Activated CD4-positive, alpha-beta T cell treated with anti-CD3 and anti-CD28 coated beads, Interleukin-2, amount 10 ng/mL, durations not matched to agents 24 days and 14 days (primary cell): ENCODE measurements at places on chromosomes 1 and 21.

DNA sequence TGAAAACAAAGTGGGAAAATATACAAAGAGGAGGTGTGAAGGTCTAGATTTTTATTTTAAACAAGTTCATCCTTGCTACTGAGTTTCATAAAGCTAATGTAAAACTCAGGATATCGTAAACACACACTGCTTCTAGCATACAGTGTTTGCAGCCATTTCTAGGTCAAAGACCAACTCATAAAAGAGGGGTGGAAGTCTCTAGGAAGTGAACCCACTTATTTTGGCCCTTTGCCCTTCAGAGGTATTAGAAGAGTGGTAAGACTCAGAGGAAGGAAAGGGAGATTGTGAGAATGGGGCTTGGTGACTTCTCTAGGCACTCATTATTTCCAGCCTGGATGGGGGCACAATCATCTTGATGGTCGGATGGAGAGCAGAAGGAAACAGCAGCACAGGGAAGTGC is 91.2 kb downstream of the TNFSF18 start:
- no peak for DNase-seq

- DNase-seq, result peak; percentile 80
Measured at GRCh38 chr21:25708467-25709065, 26.1 kb downstream of the ATP5PF start.

GRCh38 chr1:112296908-112297307 is 99.1 kb upstream of the CTTNBP2NL start:
- no peak for DNase-seq

GRCh38 chr1:35708441-35708921 is 10.2 kb downstream of the C1orf216 start:
- no peak for DNase-seq

DNA sequence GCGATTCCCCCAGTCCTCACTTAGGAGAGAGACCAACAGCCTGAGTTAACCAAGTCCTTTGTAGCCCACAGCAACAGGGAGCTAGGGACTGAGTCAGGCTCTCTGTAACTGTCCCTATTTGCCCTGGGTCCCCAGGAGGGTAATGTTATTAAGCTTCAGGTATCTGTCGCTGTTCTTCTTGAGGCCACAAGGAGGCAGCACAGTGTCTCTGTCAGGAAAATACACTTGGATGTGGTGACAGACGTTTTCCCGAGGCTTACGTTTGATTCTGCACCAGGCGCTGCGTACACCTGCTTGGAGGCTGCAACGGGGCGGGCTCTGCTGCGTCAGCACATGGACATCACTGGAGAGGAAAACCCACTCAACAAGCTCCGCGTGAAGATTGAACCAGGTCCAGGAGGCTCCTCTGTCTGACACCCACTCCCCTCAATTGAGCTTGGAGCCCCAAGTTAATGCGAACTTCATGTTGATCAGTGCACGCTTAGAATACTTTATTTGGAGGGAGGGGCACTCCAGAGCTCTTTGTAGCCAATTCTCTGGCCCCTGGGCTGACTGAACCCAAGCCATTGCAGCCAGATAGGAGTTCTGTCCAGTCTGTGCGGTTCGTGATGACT is 10.7 kb upstream of the ELF3 start:
- DNase-seq, result peak; percentile 70

- DNase-seq, result no peak
Measured at GRCh38 chr1:106755682-106756406, 300.6 kb upstream of the PRMT6 start.
